KG1 (cell line): ENCODE measurements at places on chromosomes 3 and 15.
A peak's percentile ranks its signal among the peaks of the same experiment; 100 is the strongest.

- no peak for DNase-seq
Observed at GRCh38 chr3:63753567-63753966, 65.5 kb upstream of the C3orf49 start.

DNA sequence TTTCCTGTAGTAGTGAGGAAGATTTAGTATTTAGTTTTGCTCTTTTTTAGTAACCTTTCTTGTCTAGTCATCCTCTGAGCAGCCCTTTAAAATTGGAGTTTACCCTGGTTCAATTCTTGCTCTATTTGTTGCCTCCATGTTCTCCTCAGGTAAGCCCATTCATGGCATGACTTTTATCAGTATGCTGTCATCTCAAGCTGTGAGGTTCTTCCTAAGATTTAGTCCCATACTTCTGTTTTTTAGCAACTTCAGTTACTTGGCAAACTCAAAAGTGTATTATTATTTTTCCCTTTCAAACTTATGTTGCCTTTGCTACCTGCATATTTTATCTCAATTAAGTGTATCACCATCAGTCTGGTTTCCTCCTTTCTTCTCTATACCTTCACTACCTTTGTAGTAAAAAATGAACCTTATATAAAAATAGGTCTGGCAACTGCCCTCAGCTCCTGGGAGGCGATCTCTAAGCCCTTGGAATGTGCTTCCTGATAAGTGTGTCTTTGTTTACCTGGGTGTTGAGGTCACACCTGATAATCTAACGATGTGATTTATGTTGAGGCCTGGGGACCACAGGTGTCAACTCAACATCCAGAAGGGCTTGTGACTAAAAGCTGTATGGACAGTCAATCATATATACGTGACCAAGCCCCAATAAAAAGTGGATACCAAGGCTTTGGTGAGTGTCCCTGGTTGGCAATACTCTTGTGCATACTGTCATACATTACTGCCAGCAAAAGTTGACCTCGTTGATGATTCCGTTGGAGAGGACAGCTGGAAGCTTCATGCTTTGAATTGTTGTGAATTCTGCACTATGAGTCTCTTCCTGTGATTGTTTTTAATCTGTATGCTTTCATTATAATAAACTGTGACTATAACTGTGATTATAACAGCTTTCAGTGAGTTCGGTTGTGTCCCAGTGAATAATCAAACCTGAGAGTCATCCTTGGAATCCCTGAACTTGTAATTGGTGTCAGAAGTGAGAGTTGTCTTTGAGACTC, 3.9 kb downstream of the NSUN3 start:
- no peak for DNase-seq

- DNase-seq: no peak
Observed at GRCh38 chr3:136714020-136714419, 38.2 kb downstream of the STAG1 start.

DNA sequence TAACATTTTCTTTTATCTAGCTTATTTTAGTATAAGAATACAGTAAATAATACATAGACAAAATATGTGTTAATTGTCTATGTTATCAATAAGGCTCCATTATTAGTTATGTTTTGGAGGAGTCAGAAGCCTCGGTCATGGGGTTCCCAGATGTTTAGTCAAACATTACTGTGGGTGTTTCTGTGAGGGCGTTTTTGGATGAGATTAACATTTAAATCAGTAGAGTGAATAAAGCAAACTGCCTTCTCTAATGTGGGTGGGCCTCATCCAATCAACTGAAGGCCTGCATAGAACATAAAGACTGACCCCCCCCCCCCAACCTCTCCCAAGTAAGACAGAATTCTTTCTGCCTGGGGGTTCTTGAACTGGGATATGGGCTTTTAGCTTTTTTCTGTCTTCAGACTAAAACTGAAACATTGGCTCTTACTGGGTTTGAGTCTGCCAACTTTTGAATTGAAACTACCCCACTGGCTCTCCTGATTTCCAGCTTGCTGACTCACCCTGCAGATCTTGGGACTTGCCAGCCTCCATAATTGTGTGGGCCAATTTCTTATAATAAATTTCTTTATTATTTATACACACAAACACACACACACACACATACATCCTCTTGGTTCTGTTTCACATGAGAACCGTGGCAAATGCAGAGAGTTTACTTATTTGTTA, 192.0 kb downstream of the TPRG1 start:
- no peak for DNase-seq

GRCh38 chr3:128813097-128813496, 66.3 kb upstream of the ACAD9 start:
- no peak for DNase-seq

DNA sequence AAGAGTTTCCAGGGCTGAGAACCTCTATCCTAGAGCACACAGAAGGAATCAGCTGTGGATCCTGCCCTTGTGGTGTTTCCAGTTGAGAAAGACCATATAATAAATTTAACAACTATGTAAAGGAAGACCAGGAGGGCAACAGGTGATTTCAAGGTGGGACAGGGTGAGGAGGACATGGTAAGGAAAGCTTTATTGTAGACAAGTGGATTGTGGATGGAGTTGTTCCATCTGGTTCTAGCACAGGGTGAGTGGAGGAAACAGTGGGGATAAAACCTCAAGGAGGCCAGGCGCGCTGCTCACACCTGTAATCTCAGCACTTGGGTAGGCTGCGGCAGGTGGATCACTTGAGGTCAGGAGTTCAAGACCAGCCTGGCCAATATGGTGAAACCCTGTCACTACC, 17.1 kb downstream of the SIAH2 start:
- DNase-seq: no peak

DNA sequence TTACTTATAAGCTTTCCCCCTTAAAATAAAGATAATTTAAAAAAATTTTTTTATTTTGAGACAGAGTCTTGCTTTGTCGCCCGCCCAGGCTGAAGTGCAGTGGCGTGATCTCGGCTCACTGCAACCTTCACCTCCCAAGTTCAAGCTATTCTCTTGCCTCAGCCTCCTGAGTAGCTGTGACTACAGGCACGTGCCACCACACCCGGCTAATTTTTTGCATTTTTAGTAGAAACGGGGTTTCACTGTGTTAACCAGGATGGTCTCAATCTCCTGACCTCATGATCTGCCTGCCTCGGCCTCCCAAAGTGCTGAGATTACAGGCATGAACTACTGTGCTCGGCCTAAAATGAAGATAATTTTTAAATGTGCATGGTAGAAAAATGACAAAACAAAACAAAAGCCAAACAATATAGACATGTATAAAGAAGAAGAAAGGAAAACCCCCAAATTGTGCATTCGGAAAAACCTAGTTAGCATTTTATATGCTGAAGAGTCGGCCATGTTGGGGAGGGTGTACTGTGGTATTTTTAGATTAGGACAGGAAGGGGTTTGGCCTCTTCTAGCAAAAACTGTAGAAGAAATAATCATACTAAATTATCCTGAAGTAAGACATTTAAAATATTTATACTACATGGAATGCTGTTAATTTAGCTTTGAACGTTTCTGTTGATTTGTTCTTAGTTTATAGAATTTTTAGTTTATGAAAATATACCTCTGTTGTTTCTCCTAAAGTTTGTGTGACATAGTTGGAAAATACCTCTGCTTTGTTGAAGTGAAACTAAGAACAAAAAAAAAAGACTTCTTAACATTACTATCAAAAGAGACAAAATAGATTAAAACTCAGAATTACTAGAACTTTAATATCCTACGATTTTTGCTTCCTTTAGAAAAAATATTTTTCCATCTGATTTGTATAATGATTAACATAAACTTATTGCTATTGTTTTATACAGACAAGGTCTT, 7.4 kb downstream of the APPL1 start:
- DNase-seq: no peak

GRCh38 chr3:128329491-128330213, 137.0 kb downstream of the DNAJB8 start:
- no peak for DNase-seq

DNA sequence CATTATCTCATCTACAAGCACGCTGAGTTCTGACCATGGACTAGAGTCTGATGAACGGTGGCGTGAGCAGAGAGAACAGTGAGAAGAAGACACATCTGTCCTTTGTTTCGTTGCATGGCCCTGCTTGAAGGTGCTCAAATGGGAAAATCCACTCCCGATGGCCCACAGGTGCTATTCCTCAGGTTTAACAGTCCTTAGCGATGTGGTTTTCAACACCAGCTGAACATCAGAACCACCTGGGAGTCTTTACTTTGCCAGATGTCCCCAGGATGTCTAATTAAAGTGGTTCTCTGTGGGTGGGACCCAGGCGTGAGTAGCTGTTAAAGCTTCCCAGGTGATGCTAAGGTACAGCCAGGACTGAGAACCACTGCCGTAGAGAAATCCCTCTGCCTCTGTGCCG, 13.0 kb downstream of the ADAMTS17 start:
- DNase-seq: no peak

DNA sequence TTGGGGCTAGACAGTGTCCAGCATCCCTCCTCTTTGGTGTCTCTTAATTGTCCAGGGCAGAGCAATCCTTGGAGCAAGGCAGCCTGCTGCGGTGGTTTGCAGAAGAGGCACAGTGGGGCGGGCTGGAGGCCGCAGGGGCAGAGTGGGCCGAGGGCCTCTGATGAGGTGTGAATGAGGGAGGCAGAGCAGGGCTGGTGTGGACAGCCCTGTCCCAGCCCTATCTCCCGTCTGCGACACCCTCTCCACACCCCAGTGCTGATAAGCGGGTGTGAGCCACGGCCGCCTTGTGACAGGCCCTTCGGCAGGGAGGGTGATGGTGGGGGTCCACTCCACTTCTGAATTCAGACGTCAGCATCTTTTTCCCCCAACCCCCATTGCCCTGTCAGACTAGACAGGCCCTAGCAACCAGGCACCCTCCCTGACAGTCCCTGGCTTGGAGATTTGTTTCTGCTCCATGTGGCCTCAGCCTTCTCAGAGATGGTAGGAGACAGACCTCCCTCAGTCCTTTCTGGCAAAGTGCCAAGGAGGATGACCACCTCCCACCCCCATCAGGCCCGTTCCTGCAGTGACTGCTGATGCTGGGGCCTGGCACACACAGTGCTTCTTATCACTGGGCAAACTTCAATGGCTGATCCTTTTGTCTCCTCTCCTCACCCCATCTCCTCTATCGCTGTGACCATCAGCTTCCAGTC, 37.3 kb downstream of the EXOG start:
- no peak for DNase-seq

DNA sequence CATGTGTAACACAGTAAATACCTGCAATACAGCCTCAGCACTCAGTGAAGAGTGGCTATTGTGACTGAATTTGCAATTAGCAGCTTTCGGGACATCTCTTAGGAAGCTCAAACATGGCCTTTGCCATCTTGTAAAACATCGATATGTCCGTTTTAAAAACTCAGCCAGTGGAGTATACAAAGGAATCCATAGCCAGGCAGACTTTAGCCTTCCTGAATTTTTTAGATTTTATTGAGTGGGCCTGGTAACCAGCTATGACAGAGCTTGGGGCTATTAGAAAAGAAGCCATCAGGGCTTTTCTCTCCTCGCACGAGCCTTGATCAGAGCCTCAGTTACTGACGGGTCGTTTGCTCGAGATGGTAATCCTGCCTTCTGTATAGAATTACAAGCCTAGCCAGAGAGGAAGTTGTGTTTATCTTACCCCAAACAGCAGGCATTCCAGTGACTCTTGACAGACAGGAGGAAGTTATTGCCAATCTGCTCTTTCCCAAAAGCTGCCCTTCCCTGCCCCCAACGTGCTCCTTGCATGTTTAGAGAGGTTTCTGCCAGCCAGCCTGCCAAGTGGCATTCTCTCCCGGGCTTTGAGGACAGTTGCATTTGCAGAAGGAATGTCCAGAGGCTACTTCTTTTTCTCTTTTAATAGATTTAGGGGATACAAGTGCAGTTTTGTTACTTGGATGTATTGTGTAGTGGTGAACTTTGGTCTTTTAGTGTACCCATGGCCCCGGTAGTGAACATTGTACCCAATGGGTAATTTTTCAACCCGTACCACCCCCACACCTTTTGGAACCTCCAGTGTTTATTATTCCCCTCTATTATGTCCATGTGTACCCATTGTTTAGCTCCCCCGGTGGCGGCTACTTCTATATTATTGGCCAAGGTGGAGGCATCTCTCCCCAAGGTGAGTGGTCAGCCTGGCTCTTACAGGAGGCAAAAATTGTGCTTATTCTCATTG, 40.6 kb downstream of the ITPR1 start:
- DNase-seq: peak; percentile 54

GRCh38 chr3:63030666-63031065, 155.4 kb upstream of the CADPS start:
- no peak for DNase-seq

DNA sequence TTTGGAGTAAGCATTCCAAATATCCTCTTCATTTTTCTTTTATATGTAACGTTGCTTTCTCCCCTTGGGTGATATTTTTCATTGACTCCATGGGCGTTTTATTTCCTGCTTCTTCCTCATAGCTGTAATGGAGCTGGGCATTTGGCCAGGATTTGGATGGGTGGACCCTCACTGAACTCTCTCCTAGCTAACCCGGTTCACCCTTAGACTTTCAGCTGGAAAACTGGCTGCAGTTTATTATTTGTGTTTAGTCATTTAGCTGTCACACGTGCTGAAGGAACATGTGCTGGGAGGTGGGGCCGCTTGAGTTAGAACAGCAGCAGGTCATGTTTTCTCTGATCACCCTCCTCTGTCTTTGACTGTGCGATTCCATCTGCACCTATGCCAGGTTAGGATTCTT, 407.6 kb downstream of the ZIC1 start:
- no peak for DNase-seq

DNA sequence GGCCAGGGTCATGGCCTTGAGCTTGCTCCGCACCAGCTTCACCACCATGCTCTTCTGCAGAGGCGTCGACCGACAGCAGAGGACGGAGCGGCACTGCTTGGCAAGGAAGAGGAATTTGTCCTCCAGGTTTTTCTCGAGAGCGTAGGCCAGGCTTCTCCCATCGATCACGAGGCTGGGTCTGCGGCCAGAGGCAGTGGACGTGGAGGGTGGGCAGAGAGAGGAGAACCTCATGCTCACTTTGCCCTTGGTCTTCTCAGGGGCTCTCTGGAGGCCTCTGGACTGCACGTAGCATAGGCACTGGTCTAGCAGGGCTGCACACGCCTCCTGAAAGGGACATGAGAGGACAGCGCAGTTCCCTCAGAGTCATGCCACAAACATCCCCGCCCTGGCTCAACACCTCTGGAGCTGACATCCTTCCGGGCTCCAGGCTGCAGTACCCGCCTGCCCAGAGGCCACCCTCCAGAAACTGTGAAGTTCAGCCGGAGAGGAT, 168.3 kb downstream of the ATP10A start:
- DNase-seq: no peak

GRCh38 chr3:43696881-43697280, 6.1 kb downstream of the ABHD5 start:
- no peak for DNase-seq

GRCh38 chr3:148873270-148873927, 8.3 kb downstream of the CPA3 start:
- no peak for DNase-seq

- DNase-seq: no peak
Observed at GRCh38 chr3:140571836-140572235, 106.0 kb upstream of the TRIM42 start.

GRCh38 chr15:79678032-79678701, 218.6 kb downstream of the MTHFS start:
- no peak for DNase-seq

GRCh38 chr3:115616461-115616860, 6.8 kb upstream of the GAP43 start:
- DNase-seq: no peak

- DNase-seq: no peak
Observed at GRCh38 chr3:30685267-30685667, 78.9 kb downstream of the TGFBR2 start.

- DNase-seq: no peak
Observed at GRCh38 chr3:45583021-45583851, 11.3 kb upstream of the LIMD1 start.

GRCh38 chr3:10867384-10867783, 51.4 kb downstream of the SLC6A11 start:
- DNase-seq: no peak

GRCh38 chr15:23797747-23798446, 110.8 kb upstream of the NDN start:
- no peak for DNase-seq
